ENCODE measurements at places on chromosomes 2 and 18.

DNA sequence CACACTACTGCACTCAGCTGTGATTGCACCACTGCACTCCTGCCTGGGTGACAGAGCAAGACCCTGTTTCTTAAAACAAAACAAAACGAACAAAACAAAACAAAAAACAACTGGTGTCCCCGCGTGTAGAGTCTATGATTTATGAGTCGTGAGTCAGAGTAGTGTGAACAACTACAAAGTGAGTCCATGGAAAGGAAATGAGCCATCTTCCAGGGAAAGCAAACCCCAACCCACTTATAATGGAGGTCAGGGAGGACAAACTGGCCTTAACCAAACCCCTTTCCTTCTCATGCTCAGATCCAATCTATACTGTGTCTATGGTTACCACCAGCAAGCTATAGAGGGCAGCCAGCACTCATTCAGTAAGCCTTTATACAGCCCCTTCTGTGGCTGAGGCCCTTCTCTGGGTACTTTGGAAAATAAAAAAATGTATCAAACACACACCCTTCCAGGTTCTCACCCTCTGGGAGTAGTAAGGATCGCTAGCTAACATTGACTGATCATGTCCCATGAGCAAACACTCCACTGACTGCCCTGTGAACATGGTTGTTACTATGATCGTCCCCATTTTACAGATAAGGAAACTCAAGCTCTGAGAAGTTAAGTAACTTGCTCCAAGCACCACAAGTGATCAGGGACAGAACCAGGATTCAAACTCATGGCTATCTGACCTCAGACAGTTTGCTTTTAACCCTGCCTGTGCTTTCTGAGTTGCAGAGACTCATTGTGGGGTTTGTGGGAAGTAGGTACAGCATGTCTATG is 24.7 kb upstream of the COLEC12 start:
- DNase-seq: no peak

GRCh38 chr2:186591506-186591890 is 1.6 kb downstream of the ITGAV start:
- no peak for DNase-seq

DNA sequence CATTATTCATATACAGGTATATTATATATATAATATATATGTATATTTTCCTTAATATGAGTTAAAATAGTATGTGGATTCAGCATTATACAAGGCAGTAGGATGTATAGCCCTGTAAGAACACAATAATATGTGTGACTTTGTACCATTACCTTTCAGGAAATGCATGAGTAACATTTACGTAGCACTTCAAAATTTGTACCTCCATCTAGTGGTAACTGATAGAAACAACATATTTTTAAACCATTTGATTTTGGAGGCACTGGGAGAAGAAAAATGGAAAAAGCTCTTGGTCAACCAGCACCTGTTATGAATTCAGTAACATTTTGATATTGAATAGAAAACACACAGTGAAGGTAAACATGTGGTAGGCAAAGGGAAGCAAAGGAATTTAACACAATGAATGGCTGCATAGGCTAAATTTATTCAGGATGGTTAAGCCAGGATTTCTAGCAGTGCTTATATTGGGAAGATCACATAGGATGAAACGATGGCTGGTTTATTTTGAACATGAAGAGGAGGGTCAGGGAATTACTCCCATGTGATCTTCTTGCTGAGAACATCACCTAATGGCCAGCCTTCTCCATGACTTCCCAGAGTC is 565.5 kb downstream of the CCDC85A start:
- DNase-seq: no peak

GRCh38 chr2:143422681-143423080 is 293.5 kb downstream of the ARHGAP15 start:
- no peak for DNase-seq

DNA sequence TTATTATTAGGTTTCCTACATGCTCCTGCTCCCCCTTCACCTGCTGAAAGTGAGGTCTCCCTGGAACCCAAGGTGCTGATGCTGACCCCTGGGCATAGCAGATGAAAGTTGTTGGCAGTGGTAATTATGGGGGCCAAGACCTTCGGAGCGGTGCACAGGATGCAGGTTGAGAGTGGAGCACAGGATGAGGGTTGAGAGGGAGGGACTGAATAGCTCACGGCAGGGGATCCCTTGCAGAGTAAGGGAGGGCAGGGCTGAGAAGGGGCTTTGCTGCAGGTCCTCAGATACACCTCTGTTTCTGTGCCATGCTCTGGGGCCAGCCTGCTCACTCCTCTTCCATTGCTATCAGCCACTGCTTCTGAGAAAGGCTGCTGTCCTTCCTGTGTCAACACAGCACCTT is 163.3 kb downstream of the FHOD3 start:
- no peak for DNase-seq
